ENCODE measurements at places on chromosomes 6 and 20.

DNA sequence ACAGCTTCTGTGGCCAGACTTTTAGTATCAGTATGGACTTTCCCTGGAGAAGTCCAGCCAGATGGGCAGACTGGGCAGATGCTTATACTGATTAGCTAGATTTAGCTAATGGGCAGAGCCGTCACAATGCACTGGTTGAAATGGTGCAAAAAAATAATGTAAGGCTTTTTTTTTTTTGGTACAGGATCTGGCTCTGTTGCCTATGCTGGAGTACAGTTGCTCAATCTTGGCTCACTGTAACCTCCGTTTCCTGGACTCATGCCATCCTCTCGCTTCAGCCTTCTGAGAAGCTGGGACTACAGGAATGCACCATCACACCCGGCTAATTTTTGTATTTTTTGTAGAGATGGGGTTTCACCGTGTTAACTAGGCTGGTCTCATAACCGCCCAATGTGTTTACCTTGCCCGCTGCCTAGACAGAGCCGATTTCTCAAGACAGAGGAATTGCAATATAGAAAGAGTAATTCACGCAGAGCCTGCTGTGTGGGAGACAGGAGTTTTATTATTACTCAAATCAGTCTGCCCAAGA lies 16.4 kb upstream of the KIFC1 start:
- DNase-seq, result peak; percentile 75

DNA sequence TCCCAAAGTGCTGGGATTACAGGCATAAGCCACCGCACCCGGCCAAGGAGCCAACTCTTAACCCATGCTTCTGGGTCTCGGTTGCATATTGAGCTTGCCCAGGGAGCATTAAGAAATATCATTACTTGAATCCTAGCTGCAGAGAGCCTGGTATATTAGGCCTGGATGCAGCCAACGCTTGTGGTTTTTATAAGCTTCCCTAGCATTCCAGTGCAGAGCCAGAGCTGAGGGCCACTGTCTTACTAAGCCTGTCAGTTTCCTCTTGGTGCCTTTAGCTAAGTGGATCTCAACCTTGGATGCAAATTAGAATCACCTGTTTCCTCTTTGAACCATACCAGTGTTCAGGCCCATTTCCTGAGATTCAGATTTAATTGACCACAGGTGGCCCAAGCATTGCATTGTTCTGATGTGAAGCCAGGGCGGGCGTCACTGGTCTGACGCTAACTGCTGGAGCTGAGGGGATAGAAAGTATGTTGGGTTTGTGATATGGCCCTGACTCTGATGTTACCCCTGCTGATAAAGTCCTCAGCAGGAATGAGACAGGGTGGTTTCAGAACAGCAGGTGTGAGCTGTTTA lies 76.3 kb downstream of the BTBD3 start:
- peak; percentile 47 for DNase-seq

DNA sequence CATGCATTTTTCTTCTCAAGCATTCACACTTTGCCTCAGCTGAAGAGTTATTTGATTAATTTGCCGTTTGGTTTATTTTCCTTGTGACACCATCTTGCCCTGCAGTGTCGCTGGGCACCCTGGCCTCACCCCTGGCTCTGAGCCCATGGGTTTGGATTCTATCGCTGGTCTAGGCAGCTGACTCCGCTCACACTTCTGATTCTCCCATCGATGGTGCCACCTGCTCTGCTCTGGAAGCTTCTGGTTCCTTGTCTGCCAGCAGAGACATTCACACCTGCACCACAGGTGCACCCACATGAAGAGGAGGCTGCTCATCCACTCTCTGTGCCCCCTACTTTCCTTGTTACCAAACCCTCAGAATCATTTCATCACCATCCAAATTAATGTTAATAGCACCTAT lies 291.6 kb upstream of the CDH4 start:
- DNase-seq, result no peak

DNA sequence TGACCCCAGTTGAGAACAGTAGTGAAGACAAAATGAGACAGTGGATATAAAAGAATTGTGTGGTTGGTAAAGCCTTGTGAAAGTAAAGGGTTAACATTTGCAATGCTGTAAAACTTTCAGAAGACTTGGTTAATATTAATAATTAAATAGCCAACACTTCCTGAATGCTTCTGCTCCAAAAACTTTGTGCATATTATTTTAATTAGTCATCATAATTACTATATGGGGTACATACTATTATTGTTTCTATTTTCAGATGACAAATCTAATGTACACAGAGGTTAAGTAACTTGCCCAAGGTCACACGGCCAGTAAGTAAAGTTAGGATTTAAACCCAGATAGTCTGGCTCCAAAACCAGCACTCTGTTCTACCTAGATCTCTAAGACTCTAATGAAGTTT lies 291.3 kb downstream of the OGFRL1 start:
- DNase-seq, result no peak
